ENCODE measurements at places on chromosomes 1 and 21.
A peak's percentile ranks its signal among the peaks of the same experiment; 100 is the strongest.

- DNase-seq = peak; percentile 38
Measured at GRCh38 chr1:110756506-110756905, 81.8 kb upstream of the KCNA3 start.

DNA sequence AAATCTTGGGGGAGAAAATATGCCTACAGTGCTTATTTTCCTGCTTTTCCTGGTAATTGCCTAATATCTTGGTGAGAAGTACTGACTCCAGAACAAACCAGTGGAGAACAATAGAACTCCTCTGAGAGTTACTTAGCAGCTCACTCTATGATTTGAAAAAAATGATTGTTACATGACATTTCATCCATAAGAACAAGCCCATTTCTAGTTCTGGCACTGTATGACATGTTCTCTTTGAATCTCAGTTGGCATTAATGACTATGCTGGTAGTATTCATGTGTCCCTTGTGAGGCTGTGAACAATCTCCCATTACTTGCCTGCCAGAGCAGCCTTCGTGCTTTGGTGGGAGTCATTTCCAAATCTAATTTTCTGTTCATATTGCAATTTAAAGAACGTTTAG is 58.0 kb downstream of the CLIC4 start:
- no peak for DNase-seq

- no peak for DNase-seq
Measured at GRCh38 chr1:204835737-204836136, 34.9 kb upstream of the NFASC start.

GRCh38 chr1:111270771-111271463 is 19.7 kb upstream of the CHIA start:
- no peak for DNase-seq

GRCh38 chr1:156813750-156814570 is 2.7 kb downstream of the SH2D2A start:
- DNase-seq = peak; percentile 99

- DNase-seq = no peak
Measured at GRCh38 chr1:11979028-11979850, 1.0 kb upstream of the MFN2 start.

- DNase-seq = no peak
Measured at GRCh38 chr1:33654267-33654834, 181.9 kb downstream of the ZSCAN20 start.

- no peak for DNase-seq
Measured at GRCh38 chr1:154733621-154734020, 125.6 kb upstream of the ADAR start.

DNA sequence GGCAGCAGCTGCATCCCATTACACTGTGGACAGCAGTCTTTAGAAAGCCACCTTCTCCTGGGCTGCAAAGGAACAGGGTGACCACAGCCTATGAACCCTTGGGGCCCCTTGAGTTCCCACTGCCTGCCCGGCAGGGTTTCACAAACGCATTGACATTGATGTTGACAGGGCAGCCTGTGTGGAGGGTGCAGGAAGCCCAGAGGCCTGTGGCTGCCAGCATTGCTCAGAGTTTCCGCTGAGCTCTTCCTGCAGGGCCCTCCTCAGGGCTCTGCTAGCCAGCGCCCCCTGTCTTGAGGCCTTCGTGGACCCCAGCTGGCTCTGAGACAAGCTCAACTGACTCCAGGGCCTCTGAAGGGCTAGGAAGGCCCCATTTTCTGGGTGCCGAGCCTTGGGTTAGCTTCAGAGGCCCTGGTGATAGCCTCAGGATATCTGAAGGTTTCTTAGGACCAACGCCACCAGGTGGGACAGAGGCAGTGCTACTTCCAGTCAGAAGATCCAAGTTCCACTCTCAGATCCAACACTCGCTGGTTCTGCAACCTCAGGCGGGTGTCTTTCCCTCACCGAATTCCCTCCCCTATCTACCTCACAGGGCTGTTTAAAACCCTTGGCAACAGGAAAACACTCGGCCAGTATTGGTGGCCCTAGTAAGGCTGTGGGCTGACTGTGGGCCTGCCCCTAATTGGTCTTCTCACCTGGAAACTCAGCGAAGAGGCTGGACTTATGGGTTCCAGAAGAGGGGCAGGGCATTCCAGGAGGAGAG is 27.2 kb upstream of the EPS8L3 start:
- DNase-seq = peak; percentile 32

DNA sequence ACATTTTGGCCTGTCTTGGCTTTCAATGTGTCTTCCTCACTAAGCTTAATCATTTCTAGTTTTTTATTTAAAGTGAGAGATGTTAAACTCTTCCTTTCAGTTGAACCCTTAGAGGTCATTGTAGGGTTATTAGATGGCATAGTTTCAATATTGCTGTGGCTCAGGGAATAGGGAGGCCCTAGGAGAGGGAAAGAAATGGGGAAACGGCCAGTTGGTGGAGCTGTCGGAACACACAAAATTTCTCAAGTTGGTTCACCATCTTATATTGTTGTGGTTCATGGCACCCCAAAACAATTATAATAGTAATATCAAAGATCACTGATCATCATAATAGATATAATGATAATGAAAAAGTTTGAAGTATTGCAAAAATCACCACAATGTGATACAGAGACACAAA is 31.4 kb upstream of the KAZN start:
- DNase-seq = peak; percentile 35

- DNase-seq = no peak
Measured at GRCh38 chr1:222018041-222018440, 276.2 kb upstream of the DUSP10 start.

Measured in WERI-Rb-1 (cell line).